ENCODE measurements at places on chromosomes 2 and 18.

- DNase-seq: no peak
Observed at GRCh38 chr18:58599106-58599505, 29.8 kb downstream of the ALPK2 start.

DNA sequence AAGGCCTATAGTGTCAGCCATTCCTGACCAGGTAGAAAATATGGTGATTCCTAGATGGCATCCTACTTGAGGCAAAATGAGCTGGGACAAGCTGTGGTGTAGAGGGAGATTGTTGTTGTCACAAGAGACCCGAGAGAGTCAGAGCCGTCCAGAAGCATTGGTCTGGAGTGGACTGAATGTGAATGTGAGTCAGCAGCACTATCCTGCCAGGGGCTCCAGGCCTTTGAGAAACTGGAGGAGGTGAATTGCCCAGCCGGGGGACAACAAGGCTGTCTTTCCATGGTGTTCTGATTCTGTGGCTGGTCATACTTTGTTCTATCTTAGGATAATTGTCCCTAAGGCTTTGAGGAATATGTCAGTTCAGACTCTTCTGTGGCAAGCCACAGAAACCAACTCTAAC is 29.4 kb upstream of the EIF2AK3 start:
- no peak for DNase-seq

DNA sequence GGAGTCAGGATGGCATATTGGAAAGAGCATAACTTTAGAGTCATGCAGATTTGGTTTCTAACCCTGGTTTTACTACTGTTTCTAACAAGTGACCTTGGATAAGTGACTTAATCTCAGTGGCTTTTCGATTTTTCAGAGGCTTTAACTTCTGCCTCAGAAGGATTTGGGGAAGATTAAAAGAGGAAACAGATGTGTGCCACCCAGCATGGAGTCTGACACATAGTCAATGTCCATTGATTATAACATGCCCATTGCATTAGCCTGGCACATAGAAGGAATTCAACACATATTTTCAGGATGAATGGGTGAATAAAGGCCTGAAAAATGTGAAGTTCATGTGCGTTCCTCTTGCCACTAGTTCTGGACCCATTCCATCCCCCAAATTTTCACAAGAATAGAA is 438.2 kb downstream of the EPHA4 start:
- no peak for DNase-seq

DNA sequence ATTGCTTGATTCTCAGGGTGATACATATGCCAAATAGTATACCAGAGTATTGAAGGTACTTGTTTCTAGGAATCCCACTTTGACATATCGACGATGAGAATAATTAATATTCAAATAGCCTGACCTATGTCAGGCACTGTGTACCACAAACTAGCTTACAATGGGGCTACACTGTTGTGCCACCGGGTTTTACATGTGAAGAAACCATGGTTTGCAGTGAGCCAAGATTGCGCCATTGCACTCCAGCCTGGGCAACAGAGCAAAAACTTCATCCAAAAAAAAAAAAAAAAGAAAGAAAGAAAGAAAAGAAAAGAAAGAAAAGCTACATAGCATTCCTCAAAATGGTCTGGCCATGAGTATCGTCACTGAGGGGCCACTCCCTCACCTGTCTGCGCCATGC is 25.5 kb downstream of the GYPC start:
- DNase-seq: no peak

DNA sequence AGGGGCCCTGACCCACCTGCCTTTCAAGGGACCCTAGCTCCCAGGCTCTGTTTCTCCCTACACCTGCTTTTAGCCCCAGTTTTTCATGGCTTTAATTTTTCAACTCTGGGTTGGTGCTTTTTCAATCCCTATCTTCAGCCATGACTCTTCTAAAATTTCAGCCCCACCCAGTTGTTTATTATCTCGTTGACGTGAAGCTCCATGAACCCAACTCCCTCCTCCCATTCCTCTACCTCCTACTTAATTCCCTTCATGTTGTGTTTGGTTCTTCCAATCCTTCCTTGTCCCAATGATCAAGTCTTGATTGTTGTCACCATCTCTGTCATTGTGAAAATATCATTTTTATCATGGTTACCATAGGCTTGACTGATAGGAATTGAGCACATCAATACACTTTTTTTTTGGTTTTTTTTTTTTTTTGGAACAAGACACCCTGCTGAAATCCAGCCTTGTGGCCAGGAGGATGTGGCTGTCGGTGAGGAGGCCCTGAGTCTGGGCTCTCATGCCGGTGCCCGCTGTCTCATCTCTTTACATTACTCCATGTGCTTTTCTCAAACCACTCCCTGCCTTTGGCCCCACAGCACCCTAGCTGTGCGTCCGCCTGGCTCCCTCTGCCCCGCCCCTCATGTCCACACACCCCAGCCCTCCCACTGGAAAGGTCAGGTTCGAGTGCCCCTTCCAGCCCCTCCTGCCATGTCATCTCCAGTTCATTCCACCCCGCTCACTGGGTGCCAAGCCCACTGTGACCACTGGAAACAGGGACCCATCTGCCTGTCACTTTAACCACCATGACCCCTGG is 39.3 kb downstream of the NAPG start:
- DNase-seq: no peak

DNA sequence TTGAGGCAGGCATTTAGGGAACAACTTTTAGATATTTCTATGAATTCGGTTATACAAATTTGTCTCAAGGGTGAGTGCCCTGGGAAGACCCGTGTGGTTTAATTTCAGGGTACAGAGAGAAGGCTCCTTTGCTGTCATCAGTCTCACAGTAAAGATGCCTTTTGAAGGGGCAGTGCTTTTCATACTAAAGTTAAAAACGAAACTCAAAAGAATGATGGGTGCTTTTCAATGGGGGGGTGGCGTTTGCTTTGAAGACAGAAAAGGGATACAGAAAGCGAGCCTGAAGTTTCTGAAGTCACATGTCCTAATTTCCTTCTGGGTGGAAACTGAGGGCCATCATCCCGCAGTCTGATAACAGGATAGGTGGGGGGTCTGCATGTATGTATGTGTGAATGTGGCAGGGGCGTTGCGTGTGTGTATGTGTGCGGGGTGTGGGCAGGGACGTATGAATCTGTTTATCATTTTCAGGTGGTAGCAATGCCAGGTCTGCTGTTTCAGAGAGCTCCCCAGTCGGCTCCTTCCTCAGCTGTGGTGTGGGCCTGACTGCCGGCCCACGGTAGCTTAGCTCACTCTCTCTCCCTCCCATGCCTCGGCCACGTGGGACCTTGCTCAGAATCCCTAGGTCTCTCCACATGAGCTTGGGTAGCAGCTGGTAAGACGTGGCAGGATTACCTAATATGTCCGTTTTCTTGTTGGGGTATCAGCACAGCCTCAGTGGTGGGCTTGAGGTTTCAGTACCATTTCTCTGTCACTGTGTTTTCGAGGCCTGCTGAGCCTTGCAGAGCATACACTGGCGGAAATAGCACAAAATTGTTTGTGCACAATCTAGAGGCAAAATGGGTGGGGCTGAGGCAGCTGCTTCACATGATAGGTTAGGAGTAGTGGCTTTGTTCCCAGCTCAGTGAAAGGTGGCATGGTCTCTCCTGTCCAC is 32.7 kb downstream of the ARHGAP25 start:
- DNase-seq: no peak

Data from brain (organoid and tissue), 16 donors.